ENCODE measurements at places on chromosomes 16 and 17.

- DNase-seq: no peak
Observed at GRCh38 chr16:9395958-9396359, 304.5 kb downstream of the HAPSTR1 start.

GRCh38 chr17:35934760-35935159, 4.2 kb upstream of the RDM1 start:
- DNase-seq: no peak

DNA sequence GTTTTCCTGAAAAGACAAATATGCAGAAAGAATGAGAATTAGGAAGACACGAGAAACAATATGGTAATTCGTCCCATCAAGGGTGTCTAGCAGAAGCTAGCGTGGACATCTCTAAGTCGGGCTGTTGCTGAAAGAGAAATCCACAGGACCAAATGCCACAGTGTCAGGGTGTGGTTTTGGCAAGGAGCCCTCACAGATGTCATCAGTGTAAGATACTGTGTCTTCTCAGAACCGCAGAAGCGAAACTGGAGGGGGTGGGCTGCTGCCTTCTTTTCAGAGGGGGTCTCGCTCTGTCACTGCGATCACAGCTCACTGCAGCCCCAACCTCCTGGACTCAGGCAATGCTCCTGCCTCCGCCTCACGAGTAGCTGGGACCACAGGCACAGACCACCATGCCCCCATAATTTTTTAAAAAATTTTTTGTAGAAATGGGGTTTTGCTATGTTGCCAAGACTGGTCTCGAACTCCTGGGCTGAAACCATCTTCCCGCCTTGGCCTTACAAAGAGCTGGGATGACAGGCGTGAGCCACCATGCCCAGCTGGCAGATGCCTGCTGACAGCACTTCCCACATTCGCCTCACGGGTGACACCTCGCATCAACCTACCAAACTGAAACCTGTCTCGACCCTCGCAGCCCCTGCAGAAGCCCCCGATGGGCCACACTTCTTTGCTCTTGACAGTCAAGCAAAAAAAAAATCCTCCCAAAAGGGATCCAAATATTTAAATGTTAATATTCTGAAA, 26.2 kb downstream of the TRAP1 start:
- DNase-seq: no peak

GRCh38 chr16:78732696-78733095, 633.2 kb downstream of the WWOX start:
- DNase-seq: no peak

GRCh38 chr16:72228014-72228413, 56.1 kb upstream of the PMFBP1 start:
- no peak for DNase-seq

- DNase-seq: no peak
Observed at GRCh38 chr16:72277749-72278148, 105.8 kb upstream of the PMFBP1 start.

- DNase-seq: no peak
Observed at GRCh38 chr17:49495842-49496182, 719 bp downstream of the NGFR start.

- no peak for DNase-seq
Observed at GRCh38 chr17:65191811-65192740, 54.9 kb downstream of the RGS9 start.

DNA sequence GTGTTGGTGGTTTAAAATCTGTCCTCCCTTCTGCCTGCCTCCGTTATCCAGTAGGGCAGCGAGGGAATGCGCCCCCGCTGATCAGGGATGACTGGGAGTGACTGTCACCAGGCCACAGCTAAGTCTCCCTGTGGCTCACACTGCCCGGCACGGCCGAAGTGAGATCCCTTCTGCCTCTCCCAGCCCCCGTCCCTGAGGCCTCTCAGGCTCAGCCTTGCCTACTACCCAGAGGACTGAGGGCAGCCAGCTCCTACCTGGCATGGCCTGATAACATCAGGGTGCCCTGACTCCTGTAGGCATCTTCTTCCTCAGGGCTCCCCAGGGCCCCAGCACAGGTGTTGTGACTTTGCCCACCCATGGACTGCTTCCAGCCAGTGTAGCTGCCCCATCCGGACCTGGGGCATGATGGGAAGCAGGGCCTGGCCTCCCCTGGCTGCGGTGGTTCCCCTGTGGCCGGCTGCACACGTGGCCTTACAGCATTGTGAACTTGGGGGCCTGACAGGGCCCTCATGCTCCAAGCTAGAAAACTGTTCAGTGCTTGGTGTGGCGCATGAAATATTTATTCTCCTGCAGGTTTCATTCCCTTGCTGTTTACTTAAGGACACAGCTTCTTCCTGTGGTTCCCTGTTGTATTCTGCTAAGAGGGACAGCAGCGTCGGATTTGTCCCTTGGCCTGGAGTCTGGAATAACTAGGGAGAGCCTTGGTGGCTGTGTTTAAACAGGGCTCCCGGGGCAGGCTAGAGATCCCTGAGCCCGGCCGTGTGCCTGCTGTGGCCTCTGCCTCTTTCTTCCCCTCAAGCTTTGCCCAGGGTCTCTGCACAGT, 30.0 kb downstream of the GINS2 start:
- no peak for DNase-seq

DNA sequence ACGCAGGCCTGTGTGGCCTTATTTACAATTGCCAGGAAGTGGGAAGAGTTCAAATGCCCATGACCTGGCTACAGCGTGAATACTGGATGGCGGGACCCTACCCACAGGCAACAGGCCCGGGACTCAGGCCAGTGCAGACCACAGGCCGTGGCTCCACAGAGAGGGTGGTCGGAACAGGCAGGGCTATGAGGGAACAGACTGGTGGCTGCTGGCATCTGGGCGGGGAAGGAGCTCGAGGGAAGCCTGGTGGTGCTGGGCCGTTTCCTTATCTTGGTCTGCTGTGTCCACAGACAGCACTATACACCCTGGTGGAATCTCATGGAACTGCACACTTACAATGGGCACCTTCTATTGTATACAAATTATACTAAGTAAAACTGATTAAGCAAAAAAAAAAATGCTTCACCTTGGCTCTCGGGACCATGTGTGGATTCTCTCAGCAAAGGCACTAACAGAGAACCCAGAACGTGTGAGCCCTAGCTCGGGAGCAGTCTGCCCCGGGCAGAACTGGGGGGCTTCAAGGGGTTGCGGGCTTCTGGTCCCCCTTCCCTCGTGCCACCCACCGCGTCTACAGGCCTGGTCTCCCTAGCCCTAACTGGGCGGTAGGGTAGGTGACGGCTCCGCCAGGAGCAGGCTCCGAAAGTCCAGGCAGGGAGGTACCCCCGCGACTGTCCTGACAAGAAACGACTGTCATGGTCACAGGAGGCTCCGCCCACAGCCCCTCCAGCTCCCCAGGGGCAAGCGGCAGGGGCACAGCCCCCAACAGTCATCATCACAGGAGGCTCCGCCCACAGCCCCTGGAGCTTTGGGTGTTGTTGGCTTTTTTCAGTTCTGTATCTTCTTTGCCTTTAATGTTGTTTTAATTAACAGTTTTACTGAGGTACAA, 21.8 kb downstream of the CEP131 start:
- peak; percentile 80 for DNase-seq

DNA sequence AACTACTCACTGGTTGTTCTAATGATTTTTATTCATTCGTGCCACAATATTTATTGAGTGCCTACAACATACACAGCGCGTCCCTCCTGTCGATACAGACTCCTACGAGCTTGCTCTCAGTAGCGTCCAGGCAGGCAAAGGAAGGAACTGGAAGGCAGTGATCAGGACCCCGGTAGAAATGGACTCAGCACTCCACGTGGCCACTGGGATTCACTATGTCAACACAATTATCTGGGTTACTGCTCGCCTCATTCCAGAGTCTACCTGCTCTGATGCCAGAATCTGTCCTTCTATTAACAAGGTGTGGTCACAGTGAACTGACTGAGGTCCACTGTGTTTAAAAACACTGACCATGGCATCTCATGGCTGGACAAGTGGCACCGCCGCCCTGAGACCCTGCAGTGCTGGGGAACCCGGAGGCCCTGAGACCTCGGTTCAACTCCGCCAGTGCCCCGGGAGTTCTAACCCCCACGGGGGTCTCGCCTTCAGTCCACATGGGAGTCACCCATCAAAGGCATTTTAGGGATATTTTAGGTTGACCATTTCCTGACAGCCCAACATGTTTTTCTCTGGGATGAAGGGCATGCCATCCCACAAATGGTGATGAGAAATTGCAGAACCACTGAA, 71.4 kb downstream of the ZFHX3 start:
- no peak for DNase-seq

DNA sequence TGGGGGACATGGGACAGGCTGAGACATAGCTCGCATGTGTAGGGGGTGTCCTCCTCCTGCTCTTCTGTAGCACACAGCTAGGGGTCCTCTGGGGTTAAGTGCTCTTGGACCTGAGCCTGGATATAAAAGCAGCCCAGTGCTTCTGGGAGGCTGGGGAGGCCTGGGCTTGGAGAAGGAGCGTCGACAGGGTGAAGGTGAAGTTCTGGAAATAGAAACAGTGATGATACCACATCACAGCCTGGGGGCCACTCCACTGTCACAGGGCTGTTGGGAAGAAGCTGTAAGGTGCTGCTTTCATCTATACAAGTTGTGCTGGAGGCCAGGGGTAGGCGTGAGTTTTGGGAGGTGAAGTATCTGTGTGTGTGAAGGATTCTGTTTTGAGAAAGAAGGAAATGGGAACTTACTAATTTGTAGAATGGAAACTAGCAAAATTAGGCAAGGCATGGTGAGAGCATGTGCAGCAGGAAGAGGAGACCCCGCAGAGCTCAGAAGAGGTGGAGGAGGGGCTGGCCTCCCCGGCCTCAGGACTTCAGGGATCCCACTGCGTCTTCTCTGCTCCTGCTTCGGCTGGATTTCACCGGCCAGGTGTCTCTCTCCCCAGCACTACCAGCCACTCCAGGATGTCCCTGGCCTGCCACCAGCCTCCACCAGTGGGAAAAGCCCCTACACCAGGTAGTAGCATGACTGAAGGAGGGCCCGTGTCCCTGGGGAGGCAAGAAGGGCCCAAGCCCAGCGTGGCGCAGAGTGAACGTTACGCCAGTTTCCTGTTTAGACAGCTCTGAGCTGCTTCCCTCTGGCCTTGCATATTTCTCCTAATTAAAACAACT, 19.4 kb downstream of the PLCG2 start:
- no peak for DNase-seq

DNA sequence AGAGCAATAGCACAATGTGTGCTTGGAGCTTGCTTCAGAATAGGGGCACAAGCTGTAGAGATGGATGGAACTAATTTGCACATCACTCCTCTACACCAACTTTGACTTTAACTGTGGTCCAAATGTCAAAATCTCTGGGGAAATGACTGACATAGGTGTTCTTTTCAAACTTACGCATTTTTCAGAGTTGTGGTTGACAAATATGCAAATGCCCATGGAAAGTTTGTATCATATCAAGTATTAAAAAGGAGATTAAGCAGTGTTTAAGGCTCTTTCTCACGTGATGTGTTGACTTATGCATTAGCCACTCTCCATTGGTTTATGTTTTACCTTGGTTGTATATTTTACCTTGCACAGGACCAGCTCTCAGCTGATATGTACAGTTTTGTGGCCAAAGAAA, 77.1 kb downstream of the ELAC2 start:
- no peak for DNase-seq

DNA sequence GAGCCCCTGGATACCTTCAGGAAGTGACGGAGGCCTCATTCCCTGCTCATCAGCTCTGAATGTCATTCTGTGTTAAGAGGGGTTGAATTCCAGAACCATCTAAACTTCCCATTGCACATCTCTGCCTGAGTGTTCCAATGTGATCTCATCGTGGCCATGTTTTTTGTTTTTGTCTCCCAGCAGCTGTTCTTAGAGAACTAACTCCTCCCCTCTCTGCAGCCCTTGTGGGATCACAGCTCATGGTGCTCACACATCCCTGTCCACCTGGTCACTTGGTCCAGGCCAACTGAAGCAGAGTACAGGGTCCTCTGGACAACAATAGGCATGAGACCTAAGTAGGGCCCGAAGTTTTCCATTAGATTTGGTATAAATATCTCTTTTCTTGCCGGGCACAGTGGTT, 6.0 kb upstream of the SYT17 start:
- no peak for DNase-seq

DNA sequence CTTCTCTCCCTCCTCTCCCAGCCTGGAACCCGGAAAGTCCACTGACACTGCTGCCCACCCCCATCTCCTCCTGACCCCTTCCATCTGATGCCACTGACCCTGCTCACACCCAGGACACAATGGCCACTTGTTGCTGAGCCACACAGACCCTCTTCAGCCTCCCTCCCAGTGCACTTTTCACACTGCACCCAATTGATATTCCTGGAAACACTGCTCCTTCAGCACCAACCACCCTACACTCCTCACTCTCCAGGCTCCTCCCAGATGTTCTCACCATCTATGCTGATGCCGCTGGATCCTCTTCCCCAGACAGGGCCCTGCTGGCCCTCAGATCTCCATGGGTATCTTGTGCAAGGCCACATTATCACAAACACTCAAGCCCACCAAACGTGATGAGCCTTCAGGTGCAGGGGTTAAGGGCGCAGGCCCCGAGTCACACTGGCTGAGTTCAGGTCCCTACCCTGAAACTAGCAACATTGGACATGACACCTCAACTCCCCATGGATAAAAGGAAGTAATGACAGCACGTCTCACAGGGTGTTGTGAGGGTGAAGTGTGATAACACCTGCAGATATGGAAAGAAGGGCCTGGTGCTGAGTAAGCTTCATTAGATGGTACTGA, 238.1 kb downstream of the ZNF423 start:
- DNase-seq: no peak

DNA sequence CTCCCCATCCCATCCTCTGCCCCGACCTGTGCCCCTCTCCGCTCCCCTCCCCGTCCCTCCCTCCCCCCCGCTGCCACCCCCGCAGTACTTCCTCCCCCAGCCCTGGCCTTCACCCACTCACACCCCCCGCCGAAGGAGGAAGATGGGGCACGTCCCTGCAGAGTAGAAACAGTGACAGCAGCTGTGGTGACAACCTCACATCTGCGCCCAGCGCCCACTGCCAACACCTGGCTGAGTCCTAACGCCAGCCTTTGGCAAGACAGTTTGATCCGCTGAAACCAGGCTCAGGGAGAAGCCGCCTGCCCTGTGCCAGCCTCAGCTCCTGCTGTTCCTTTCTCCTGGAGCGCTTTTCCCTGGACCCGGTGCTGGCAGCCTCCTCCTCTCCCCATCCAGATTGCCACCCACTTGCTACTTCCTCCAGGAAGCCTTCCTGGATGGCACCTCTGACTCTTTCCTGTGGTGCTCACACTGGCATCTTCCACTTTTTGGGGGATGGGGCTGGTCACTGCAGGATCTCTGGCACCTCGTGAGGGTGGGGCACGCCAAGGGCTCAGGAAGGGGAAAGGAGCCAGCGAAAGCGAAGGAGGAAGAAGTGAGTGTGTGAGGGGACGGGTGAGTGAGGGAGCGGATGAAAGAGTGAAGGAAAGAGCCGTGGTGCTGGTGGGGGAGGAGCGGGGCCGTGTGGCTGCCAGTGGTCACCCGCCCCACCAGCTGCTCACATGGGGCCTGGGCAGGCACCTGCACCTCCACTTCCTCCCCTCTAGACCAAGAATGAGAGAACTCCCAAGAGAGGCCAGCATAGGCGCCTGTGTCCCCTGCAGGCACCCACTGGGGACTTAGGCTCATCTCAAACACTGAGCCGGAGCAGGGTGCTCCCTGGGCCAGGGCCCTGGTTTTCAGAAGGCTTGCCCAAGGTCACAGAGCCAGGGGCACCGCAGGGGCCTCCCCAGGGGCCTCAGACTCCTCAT, 27.0 kb downstream of the ZFPM1 start:
- DNase-seq: no peak

Data from NCI-H82 (cell line).